CD4-positive, alpha-beta T cell treated with Interleukin-4 for 4 hours (primary cell): ENCODE measurements at places on chromosomes 7 and 10.

GRCh38 chr10:43585046-43585445, 10.6 kb upstream of the ZNF239 start:
- no peak for DNase-seq

DNA sequence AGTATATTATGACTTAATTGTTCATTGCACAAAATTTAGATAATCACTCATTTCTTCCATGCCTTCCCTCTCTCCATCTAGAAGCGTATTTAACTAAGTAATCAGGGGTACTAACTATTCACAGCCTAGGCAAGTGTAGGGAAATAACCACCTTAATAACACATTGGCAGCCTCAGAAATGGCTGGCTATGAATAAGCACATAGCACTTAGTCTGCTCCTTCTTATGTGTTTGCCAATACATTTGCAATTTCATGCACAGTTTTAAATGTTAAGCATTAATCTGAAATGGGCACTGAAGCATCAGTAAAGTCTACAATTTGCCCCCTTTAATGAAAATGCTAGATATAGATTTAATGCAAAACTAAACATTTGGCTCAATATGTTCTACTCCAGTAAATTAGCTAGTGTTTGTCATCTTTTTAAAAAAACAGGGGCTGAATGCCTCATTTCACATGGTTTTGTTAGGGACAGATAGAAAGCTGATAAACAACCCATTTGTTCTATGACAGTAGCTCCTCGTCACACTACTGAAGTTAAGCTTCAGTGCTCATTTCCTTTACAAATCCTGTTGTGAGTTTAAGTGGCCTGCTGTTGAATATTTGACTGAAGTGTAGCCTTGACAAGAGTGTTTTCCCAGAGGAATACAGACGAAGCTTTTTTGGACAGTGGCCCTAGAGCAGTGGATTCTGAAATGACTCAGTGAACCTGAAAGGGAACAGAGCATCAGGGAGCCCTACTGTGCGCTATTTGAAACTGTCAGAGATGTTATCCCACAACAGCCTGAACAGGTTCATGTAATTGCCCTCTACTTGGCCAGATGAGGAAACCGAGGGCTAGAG, 30.5 kb downstream of the HHEX start:
- no peak for DNase-seq

DNA sequence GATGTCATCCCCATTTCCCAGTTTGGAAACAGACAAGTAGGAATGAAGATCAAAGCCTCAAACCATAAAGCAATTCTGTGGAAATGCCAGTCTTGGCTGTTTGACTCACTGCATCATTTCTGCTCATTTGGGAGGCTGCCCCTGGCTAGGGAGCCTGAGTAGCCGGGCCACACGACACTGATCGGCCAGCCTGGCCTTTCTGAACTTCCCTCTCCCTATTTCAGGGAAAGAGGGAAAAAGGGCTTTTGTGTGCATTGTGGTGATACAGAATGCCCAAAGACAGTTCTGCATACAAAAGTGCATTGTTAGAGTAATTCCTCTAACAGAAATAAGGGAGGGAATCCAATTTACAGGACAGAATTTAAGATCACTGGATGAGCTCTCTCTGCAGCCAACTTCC, 41.7 kb upstream of the OPALIN start:
- DNase-seq: no peak

DNA sequence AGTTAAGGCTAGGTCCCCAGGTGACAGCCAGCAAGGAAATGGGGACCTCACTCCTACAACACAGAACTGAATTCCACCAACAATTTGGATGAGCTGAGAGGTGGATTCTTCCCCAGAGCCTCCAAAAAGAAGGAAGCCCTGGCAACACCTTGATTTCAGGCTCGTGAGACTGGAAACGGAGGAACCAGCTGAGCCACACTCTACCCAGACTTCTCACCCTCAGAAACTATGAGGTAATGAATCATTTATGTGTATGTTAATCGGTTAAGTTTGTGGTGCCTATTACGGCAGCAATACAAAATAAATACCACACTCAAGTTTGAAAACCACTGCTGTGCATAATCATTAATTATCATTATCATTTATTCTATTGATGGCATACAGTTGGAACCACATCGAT, 532.4 kb upstream of the ANKRD30A start:
- no peak for DNase-seq

DNA sequence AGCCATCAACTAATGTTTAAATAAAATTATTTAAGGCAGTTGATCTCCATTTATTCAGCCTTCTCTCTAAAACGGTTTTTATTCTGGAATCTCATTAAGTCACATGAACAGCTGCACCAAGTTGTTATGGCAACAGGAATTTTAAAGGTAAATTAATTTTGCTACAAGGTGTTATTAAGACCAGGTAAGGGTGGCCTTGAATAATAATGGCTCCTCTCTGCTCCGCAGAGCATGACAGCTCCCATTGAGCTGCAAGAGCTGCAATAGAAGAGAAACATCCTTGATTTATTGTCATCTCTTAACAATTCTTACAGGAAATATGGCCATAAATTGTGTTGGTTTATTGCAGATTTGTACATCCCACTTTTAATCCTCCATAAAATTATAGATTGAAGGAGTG, 165.8 kb downstream of the KLF6 start:
- DNase-seq: no peak
